ENCODE measurements at places on chromosomes 1 and 21.

GRCh38 chr1:42379794-42380585 lies 602 bp upstream of the RIMKLA start:
- peak; percentile 19 for DNase-seq

- DNase-seq: no peak
Measured at GRCh38 chr1:213676736-213677135, 311.0 kb upstream of the PROX1 start.

DNA sequence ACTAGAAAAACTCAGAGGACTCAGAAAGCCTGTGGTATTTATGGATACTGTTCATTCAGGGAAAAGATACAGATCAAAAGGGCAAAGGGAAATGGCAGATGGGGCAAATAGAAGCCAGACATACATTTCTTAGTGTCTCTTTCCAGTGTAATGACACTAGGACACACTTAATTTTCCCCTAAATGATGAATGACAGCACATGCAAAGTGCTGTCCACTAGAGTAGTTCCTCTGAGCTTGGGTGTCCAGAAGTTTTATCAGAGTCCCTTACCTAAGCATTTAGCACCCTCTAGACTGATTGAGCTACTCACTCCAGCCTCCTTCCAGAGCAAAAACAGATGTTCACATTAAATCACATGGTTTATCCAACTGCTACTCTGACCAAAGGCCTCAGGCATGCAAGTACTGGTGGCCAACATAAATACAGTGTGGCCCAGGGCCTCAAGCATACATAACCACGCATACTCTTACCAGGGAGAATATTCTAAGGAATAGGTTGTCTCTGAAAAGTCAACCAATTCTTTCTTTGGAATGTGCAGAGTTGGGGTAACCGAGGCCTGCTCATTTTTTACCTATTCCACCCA lies 166.9 kb downstream of the NCAM2 start:
- DNase-seq: no peak

GRCh38 chr1:246052603-246053002 lies 454.5 kb downstream of the SMYD3 start:
- no peak for DNase-seq

GRCh38 chr1:225567789-225568188 lies 85.1 kb downstream of the ENAH start:
- no peak for DNase-seq

DNA sequence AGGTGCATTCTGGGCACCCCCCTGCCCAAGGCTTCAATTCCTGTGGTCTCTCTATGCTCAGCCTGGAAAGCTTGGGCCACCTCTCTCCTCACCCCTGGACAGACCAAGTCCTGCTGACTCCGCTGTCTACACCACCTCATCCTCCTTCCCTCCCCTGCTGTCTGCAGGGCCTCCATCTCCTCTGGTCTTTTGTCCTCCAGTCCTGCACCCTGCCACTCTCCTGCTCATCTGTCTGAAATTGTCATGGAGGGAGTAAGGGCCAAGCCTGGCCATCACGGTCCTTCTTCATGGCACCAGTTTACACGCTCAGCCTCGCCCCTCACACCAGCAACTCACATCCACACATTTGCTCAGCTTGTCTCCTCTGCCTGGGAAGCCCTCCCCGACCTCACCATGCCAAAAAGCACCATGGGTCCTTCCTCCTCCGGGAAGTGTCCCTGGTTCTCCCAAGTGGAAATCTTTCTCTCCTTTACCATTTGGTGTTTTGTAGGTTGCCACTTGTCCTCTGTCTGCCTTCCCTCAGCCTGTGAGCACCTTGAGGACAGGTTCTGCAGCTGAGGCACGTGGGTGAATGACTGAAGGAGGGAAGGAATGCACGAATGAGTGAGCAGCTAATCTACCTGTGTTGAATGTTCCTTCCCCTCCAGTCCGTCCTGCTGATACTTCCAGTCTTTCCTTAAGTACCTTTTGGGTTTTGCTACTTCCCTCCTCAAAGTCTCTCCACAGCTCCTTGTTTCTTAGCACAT lies 2.1 kb upstream of the SLC2A1 start:
- no peak for DNase-seq

DNA sequence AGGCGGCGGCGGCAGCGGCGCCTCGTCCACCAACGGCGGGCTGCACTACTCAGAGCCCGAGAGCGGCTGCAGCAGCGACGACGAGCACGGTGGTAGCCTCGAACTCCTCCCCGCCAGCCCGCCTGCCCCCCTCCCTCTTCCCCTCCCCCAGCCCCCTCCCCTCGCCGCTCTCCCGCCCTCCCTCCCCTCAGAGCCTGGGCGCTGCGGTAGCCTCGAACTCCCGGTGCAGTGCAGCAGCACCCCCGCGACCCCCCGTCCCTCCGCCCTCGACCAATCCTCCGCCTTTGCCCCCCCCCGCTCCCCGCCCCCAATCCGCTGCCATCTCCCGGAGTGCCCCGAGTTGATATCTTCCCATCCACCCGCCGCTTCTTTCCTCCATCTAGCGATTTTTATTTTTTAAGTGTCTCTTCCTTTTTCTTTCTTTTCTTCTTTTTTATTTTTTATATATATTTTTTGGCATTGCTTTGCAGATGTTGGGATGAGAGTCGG lies 516 bp downstream of the RCOR3 start:
- DNase-seq: peak; percentile 78

GRCh38 chr21:25127007-25127406 lies 480.3 kb downstream of the MRPL39 start:
- DNase-seq: no peak

DNA sequence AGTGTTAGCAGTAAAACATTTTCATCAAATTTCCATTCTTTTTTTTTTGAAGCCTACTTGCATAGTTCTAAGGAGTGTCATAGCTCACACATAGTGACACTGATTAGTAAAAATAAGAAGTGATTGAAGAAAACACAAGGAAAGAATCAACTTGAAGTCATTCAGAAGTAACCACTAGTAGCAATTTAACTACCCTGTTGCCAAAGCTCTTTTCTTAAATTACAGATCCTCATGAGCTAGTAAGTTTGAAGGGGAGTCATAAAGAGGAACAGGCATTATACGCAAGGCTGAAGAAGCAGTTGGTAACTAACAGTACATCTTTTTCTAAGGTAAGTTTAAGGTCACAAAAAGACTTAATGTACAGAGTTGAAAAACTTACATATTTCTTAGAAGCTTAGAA lies 332.2 kb downstream of the CHRM3 start:
- no peak for DNase-seq

GRCh38 chr1:30596891-30597290 lies 126.5 kb downstream of the MATN1 start:
- no peak for DNase-seq

- no peak for DNase-seq
Measured at GRCh38 chr1:180519846-180520245, 17.5 kb upstream of the ACBD6 start.

GRCh38 chr1:183191833-183192232 lies 5.8 kb downstream of the LAMC2 start:
- no peak for DNase-seq

- DNase-seq: no peak
Measured at GRCh38 chr1:48187969-48188563, 34.5 kb upstream of the SLC5A9 start.

DNA sequence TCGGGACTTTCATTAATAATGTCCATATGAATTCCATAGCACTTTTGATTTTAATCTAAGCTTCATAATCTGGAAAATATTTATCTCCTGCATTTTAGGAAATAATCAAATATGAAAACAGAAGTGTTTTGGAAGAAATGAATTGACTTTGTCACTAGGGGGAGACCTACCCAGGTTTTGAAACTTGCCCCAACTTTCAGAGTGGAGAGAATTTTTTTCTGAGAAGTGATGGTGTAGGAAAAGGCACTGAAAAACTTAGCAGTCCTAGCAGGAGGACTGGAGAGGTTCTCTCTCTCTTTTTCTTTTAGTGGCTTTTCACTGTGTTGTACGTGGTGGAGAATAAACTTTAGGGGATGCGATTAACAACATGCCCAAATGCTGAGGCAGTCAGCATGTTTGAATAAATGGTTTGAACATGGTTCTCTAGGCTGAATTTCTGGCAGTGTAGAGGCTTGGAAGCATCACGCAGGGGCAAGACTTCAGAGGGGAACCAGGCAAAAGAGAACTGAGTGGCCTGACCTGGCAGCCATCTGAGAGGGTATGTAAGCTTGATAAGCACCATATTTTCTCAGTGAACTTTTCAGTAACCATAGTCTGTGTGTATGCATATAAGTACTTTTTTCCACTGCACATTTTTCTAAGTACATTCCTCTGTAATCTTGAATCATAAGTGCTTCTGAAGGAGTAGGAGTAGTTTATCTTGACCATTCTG lies 68.3 kb upstream of the NEK7 start:
- peak; percentile 16 for DNase-seq

DNA sequence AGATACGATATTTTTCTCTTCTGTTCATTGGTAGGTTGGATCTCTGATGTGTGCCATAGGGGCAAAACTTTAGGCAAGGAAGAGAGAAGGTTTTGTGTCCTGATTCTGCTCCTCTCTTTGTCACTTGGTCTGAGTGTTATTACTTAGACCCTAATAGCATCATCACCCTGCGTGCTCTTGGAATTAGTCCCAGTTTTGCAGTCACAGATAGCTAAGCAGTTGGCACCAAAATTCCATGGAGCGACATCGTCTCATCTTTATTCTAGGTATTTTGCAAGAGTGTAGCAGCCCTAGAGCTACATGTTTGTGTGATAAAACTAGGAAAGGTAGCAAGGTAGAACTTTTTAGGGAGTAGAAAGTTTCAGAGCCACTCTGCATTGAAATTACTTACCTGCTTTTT lies 23.8 kb downstream of the PIP5K1A start:
- DNase-seq: no peak

GRCh38 chr1:43381612-43382011 lies 8.0 kb downstream of the MED8 start:
- no peak for DNase-seq

GRCh38 chr1:174262349-174263241 lies 103.3 kb downstream of the RABGAP1L start:
- DNase-seq: no peak

DNA sequence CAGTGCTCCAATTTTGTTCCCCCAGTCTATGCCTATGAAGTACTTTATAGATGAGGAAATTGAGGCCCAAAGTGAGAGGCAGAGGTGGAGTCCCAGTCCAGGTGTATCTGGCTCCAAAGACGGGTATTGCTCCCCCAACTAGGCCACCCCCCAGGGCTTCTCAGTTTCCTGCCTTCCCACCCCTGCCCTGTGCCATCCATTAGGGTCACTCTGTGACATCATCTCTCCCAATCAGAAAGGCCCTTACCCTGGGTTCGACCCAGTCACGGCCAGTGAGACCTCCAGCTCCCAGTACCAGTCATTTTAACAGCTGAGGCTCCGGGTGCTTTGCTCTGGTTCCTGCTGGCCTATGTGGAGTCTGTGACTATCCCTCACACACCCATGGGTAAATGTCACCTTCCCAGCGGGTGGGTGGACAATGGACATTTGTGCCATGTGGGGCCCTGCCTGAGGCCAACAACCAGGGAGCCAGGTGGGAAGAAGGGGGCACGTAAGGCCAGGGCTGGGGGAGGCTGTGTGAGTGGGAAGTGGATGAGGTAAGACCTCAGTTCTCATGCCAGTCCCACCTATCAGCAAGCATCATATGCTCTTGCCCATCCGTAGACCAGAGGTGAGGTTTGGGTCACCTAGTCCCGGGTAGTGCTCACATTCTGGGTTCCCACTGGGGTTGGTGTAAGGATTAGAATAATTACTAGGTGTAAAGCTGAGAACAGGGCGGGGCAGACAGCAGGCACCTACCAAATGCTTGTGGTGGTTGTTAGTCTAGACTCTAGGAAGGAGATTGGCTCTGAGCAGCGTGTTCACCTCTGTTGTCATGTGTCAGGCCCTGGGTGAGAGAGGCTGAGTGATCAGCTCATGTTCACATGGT lies 685.9 kb downstream of the MATN1 start:
- no peak for DNase-seq

DNA sequence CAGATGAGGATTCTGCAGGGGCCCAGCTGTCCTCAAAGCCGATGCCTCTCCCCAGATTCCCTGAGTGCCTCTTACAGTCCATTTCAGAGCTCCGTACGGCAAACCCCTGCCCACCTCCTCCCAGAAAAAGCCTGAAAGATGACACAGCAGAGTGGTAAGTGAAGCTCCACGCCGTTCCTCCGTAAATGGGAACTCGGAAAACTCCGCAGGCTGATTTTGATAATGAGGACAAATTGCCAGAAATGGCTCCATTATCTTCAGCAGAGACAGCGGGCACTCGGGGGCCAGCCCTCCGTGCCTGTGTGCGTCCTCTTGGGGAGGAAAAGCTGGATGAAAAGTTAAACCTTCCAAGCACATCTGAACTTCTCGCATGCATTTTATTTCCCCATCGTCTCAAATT lies 81.1 kb downstream of the NPHP4 start:
- DNase-seq: no peak

- no peak for DNase-seq
Measured at GRCh38 chr1:44685881-44686280, 11.4 kb downstream of the ARMH1 start.

GRCh38 chr1:179447489-179447888 lies 81.7 kb downstream of the AXDND1 start:
- peak; percentile 22 for DNase-seq

DNA sequence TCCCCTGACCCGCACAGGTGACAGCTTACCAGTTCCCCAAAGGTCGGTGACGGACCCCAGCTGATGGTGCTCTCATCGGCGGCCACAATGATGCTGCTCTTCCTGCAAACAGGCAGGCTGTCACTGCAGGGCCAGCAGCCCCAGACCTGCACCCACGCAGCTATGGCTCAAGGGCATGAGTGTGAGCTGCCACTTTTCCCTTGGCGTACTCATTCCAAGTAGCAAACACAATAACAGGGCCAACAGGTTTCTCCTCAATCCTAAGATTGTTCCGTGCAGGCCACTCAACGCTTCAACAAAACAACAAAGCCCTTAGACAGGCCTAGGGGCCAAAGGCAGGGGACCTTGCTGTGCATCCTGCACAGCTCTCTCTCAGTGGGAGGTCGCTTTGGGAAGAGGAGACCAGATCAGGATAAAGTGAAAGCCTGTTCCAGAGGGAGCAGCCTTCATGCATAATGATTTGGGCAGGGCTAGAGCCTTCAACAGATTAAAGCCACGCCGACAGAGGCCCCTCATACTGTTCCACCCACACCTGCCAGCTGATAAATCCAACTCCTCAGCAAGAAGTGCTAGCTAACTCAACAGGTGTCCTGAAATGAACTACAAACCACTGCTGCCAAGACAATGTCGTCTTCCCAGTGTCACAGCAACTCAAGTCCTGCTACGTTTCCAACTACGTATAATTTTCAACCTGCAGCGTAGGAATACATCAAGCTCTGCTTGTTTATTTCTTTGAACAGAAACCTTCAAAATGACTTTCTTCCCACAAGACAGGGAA lies 27.2 kb downstream of the RCC2 start:
- DNase-seq: no peak

- peak; percentile 66 for DNase-seq
Measured at GRCh38 chr1:227192163-227192562, 126.1 kb downstream of the CDC42BPA start.

- no peak for DNase-seq
Measured at GRCh38 chr1:86207323-86207722, 50.8 kb upstream of the COL24A1 start.

DNA sequence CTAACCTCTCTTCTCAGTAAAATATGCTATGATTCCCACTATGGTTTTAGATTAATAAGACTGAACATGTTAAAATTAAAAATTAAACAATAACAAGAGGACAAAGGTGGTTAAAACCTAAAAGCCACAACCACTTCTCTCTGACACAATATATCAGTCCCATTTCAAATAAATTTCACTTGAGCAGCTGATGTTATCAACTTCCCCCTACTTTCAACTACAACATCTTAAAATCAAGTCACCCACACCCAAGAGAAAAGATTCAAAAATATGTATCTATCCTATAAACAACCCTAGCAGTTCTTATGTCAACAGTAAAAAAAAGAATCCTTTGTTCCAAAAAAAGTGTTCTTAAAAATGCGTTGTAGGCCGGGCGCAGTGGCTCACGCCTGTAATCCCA lies 7.5 kb downstream of the PUM1 start:
- no peak for DNase-seq

- peak; percentile 41 for DNase-seq
Measured at GRCh38 chr21:25862596-25862995, 127.8 kb downstream of the GABPA start.
